NCI-H1092 (cell line): ENCODE measurements at places on chromosomes 3 and 15.
A peak's percentile ranks its signal among the peaks of the same experiment; 100 is the strongest.

GRCh38 chr15:96678386-96678785 lies 347.9 kb downstream of the NR2F2 start:
- no peak for DNase-seq

DNA sequence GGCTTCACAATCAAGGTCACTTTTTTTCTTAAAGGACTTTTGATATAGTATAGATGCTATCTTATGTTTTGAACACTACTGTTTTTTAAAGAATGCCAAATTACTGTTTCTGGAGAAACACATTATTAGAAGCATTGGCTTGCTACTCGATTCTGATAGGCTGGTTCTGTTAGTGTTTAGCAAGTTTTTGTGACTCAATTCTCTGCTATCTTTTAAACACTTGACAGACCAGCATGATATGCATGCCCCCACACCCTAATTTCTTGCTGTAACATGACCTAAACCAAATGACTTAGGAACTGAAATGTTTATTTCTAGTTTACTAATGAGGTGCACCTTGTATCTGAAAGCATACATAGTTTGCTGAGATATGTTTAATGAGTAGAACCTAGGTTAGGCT lies 5.5 kb upstream of the IL20RB start:
- no peak for DNase-seq

DNA sequence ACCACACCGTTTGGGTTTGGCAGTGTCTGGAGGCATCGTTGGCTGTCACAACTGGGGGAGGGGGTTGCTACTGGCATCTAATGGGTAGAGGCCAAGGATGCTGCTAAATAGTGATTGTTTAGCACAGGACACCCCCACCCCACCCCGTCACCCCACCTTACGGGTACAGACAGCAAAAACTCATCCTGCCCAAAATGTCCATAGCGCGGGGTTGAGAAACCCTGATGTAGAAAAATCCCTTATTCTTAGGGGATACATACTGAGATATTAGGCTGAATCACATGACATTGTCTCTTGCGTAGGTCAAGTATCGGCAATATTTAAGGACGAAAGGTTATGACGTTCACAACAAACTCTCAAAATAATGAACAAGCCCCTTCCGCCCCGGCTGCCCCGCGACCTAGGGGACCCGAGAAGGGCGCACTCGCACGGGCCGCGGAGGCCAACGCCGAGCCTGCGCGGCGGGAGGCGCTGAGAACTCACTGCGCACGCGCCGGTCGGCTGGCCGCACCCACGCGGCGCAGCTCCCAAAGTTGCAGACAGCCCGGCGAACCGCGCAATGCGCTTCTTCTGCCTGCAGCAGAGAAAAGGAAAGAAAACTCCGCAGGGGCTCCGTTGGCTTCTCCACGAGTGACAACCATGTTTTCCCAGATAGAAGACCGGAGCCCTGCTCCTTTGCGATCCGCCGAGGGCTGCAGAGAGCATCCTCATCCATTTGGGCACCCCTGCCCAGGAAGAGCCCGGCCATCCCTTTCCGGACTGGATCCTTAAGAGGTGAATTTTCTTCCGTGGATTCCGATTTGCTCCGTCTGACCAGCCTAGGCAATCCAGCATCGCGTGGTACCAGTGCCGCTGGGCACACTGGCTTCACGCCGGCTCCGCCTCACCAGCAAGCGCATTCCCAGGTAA lies 136.8 kb upstream of the CCDC54 start:
- DNase-seq, result no peak

GRCh38 chr3:179811321-179812095 lies 158.7 kb downstream of the USP13 start:
- peak; percentile 45 for DNase-seq

DNA sequence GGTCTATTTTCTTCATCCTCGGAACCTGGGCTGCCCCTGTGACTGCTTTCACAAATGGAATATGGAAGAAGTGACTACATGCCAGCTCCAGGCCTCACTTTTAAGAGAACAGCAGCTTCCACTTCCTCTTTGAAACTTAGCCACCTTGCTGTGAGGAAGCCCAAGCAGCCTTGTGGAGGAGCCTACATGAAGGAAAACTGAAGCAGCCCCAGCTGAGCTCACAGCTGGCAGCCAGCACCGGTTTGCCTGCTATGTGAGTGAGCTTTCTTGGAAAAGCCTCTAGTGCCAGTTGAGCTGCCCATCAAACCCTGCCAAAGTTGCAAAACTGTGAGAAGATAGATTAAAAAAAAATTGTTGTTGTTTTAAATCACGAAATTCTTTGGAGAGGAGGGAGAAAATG lies 498.0 kb upstream of the PROK2 start:
- DNase-seq, result no peak

DNA sequence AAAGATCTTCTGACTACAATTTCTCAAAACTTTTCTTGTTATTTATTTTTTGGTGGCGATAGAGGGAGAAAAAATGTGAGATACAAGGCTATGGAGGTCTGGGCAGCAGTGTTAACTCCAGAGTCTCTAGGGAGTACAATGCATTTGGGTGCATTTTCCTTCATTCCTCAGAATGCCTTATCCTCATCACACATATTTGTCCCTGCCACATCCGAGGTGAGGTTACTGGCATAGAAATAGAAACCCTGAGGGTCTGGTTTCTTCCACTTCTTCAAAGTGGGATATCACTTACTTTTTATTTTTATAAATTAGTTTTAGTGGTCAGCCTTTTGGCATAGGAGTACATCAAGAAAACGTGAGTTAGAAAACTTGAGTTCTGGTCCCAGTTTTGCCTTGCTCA lies 150.4 kb downstream of the TIGIT start:
- DNase-seq, result no peak

DNA sequence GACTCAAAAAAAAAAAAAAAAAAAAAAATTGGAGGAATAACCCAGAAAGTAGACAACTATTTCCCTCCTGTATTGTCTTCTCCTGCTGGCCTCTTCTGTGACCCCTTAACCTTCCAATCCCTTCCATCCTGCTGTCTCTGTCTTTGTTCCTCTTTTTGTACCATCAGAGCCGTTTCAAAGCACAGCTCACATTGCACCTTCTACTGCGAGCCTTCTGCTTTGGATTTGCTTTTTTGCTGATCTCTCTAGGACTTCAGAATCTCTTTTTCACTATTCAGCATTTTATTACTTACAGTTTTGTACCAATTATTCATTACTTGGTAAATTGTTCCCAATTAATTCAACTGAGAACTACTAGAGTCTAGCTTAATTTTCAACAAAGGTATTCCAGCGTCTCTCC lies 284.0 kb upstream of the TBL1XR1 start:
- no peak for DNase-seq

DNA sequence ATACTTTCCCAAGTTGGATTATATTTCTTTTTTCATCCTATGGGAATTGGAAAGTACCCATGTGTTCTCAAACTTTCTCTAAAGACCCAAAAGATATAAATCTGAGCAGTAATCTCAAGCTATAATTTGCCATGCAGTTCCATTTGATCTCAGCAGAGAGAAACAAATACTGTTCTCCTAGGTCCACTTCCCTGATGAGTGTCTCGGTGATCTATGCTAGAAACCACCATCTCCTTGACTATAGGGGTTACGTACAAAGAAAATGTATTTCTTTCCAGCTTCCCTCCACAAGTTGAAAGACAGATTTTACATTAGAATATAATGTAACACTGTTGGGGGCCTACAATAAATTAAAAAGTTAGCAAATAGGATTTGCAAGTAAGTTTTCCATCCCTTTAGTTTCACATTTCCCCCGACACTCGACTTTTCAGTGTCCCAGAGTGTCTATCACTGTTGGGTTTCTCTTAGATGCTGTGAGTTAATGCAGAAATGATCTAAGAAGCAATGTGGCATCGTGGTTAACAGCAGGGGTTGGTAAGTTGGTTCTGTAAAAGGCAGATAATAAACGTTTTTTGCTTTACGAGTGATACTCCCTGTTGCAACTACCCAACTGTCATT lies 465.1 kb upstream of the CFAP20DC start:
- DNase-seq, result no peak

DNA sequence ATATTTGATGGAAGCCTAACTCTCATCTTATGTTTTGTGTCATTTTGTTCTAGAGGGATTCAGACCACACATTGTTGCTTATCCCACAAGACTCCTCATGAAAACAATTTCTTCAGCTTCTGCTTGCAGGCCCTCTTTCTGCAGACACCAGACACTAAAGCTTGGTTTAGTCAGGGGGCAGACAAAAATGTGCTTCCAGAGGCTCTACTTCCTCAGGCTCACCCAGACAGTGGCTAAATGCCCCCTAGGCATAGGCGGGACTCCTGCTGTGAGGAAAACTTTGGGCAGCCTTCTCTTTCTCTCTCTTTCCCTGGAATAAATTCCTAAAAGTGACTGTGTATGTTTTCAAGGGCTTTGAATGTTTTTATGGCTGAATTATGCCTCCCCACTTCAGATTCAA lies 435.4 kb upstream of the ATP11B start:
- DNase-seq, result no peak
